ENCODE measurements at places on chromosomes 16 and 17.

- no peak overlapping the region for H3K27ac ChIP-seq
- no peak overlapping the region for H3K4me3 ChIP-seq
- H3K4me1 ChIP-seq: peaks cover 1% of the 10 kb centered on the region
- H3K36me3 ChIP-seq: peaks cover 56% of the 10 kb centered on the region
- no peaks in the 10 kb centered on the region for H3K27me3 ChIP-seq
- DNase-seq: no peak
These were observed 16.7 kb upstream of the FOXJ1 start for GRCh38 chr17:76157759-76158158.

GRCh38 chr17:79019632-79020584 lies 4.1 kb upstream of the C1QTNF1 start:
- H3K27me3 ChIP-seq: peaks cover 41% of the 10 kb centered on the region
- H3K4me3 ChIP-seq: no peak overlapping the region
- DNase-seq: peak; percentile 58
- H3K36me3 ChIP-seq: no peaks in the 10 kb centered on the region

GRCh38 chr16:30837904-30838303 lies 50.9 kb upstream of the ZNF629 start:
- DNase-seq: no peak
- H3K4me1 ChIP-seq: no peaks in the 10 kb centered on the region
- no peak overlapping the region for H3K4me3 ChIP-seq
- no peaks in the 10 kb centered on the region for H3K36me3 ChIP-seq
- no peak overlapping the region for H3K27ac ChIP-seq
- no peaks in the 10 kb centered on the region for H3K27me3 ChIP-seq

GRCh38 chr16:278863-279366 lies 1.5 kb upstream of the ARHGDIG start:
- no peak overlapping the region for H3K27ac ChIP-seq
- no peak overlapping the region for H3K4me3 ChIP-seq
- peak; percentile 46 for DNase-seq

- H3K36me3 ChIP-seq: no peaks in the 10 kb centered on the region
- H3K27me3 ChIP-seq: no peaks in the 10 kb centered on the region
- no peak overlapping the region for H3K4me3 ChIP-seq
- H3K4me1 ChIP-seq: no peaks in the 10 kb centered on the region
- H3K27ac ChIP-seq: no peak overlapping the region
These were observed 23.1 kb downstream of the PIPOX start for GRCh38 chr17:29066047-29066446.

Data from activated CD4-positive, alpha-beta memory T cell treated with anti-CD3 and anti-CD28 coated beads, Interleukin-2, amount 10 ng/mL, durations not matched to agents 7 days and 5 days (primary cell).